ENCODE measurements at places on chromosomes 3 and 15.

GRCh38 chr3:193599393-193599792 lies 6.4 kb downstream of the OPA1 start:
- no peak for DNase-seq

DNA sequence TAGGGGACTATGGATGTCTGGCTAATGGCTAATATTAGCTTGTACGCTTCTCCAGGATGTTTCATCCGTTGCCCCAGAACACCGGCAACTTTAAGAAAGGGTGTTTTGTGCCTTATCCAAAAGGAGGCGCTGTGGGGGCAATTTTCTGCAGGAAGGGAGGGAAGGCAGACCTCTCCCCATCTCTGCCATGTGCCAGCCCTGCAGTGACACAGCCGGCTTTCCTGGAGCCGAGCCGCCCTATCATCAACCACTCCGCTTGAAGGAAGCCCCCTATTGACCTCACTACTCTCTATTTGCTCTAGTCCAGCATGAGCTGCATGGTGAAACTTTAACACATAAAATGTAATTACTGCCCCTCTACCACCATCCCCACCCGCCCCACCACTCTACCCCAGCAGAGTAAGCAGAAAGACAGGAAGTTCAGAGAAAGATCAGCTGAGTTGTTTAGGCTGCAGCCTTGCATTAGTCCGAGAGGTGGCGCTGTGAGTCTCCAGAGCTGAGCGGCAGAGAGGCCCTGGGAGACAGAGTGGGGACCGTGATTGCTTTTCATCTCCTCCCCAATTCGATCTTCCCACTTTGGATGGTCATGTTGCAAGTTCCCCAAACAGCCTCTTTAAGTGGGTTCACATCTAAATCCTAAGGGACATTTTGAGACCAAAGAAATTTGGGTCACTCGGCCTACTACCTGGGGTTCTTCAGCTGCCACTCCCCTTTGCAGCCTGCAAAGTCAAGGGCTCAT lies 24.5 kb upstream of the RAD18 start:
- peak; percentile 54 for DNase-seq

DNA sequence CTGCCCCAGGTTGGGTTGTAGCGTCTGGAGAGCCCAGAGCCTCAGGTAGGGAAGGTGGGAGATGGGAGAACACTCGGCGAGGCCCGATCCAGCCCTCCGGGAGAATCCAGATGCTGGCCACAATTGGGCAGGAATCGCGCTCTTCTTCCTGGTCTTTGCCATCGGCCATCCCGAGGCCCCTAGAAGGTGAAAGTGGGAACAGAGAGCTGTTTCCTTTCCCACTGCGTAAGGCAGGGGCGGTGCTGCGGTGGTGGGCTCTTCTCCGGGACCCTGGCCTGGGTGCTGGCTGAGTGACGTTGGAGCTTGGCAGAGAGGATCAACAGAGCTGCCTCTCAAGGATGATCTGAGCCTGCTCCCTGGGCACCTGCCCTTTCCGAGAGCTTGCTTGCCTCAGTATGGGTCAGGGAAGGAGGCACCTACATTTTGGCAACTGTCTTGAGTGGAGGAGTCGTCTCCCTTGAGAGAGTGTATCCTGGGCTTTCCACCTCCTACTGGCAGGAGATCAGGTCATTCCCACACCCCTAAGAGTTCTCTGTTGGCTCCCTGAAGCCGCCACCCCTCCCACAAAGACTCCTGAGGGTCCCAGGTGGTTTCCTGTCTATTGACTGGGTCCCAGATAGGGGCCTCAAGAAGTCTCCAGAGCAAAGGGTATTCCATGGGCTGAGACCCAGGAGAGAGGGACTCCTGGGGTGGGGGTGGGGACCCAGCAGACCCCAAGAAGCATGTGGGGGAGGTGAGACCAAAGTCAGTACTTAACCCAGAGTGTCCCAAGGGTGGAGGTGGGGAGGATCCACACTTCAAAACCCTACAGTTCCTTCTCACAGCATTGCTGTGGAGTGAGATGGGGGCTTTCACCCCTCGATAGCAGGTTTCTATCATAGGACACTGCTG lies 1.6 kb downstream of the C15orf39 start:
- DNase-seq = peak; percentile 36

GRCh38 chr3:65795166-65795565 lies 243.6 kb downstream of the MAGI1 start:
- DNase-seq = no peak

DNA sequence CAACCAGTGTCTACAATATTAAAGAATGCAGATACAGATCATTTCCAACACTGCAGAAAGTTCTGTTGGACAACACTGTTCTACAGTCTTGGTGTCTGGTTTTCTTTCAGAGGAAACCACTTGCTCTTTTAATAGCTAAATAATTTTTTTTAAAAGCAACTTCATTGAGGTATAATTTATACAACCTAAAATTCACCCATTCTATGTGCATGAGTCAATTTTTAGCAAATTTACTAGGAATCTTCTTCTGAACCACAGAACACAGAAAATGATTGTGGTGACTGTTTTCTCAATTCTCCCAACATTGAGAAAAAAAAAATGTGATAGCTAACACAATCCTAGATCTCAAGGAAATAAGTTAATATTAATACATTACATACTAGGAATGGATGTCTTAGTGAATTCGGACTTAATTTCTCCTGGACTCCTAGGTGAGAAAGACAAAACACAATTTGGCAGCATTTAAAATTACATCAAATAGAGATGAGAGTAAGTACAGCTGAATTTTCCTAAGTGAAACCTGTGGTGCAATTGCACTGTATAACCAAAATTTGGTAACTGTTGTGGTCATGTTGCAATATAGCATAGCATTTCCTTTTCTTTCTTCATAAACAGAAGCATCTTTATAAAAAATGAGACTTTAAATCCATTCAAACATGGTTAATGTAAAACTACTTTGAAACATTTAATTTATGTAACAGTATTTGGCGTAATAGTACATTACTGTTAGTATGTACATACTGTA lies 15.3 kb upstream of the PLCL2 start:
- peak; percentile 81 for DNase-seq

- DNase-seq = peak; percentile 68
Observed at GRCh38 chr3:197793247-197793646, 2.2 kb downstream of the LRCH3 start.

DNA sequence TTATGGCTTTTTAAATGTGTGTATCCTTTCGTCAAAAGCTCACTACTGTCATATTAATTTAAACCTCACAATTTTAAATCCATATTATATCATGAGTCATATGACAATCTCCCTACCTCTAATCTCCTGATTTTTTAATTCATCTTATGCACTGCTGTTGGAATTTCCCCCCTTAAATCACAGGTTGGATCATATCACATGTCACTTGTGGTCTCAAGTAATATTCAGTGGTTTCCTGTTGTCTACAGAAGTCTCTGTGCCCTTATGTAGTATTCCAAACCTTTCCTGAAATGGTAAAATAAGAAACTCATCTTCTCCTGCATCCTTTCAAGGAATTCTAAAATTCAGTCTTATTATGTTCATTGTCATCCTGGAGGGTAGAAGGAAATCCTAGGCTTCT lies 116.0 kb upstream of the CBLB start:
- DNase-seq = no peak

- DNase-seq = no peak
Observed at GRCh38 chr3:177473184-177473583, 275.9 kb upstream of the TBL1XR1 start.

DNA sequence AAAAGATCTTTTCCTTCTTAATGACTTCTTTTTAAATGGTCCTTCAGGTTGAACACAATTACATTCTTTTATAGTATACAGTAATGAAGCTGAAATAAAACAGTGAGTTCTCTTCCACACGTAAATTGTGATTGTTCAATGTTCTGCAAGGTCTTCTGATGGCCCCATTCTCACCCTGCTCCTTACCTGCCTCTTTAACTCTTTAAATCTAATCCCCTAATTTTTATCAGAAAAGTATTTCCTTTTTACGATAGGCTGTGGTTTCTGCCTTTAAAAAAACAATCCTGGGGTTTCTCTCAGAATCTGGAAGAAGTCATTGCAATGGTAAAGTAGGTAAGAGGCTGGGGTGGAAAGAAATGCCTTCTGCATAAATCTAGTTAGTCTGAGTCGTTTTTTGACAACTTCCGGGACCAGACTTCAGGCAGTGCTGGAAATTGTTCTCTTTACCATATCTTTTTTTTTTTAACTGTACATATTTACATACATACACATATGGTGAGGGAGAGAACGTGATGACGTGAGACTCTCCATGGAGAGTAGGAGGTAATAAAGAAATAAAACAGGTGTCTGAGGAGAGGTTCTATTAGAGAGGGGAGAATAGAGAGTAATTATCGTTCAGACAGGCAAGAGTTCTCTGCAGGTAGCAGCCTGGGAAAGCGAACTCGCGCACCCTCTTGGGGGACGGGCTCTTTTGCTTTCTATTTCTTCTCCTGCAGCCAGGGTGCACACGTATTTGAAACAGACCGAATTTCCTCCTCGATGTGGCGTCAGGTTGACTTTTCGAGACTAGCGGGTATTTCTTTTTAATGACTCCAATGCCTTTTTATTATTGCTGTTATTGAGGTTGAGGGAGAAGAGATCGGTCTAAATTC lies at the start of gene SIDT1:
SIDT1 (plus strand) TSS at position 730 of the 872 bp plus-strand sequence. CDS start 467 bp downstream, outside the sequence.
- peak; percentile 21 for DNase-seq

DNA sequence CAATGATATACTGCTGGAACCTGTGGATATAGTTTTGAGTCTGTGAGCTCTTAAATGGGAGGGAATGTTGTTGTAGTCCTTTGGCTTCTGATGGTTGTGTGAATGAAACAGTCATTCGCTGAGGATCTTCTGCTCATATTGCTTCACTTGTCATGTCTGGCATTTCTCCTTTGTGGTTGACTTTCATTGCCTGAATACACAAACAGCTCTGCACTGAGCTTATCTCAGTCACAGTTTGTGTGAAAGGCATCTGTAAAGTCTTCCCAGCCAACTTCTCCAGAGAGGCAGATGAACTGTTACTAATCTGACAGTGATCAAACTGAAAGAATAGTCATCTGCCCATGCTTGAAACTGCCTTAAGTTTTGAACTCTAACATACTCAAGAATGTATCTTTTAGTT lies 59.8 kb downstream of the TMED3 start:
- no peak for DNase-seq

All from inflammatory macrophage treated with lipopolysaccharide for 4 hours (primary cell).